ENCODE measurements at places on chromosomes 2 and 18.
A peak's percentile ranks its signal among the peaks of the same experiment; 100 is the strongest.

DNA sequence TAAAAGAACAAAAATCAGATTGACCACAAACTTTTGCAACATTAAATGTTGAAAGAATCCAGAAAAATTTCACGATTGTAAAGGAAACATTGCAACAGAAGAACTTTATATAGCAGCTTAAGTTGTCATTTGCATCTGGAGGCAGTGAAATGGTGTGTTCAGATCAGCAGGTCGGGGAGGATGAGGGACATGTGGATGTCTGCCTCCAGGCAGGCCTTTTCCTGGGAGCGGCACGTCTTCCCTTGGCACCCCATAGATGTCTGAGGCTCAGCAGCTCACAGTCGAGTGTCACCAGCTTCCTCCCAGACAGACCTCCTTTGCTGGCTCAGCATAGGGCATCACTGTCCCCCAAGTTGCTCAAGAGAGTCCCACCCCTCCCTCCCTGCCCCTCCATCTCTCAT, 44.3 kb upstream of the ASB1 start:
- no peak for DNase-seq

GRCh38 chr2:38200598-38200997, 124.6 kb upstream of the CYP1B1 start:
- DNase-seq, result no peak

DNA sequence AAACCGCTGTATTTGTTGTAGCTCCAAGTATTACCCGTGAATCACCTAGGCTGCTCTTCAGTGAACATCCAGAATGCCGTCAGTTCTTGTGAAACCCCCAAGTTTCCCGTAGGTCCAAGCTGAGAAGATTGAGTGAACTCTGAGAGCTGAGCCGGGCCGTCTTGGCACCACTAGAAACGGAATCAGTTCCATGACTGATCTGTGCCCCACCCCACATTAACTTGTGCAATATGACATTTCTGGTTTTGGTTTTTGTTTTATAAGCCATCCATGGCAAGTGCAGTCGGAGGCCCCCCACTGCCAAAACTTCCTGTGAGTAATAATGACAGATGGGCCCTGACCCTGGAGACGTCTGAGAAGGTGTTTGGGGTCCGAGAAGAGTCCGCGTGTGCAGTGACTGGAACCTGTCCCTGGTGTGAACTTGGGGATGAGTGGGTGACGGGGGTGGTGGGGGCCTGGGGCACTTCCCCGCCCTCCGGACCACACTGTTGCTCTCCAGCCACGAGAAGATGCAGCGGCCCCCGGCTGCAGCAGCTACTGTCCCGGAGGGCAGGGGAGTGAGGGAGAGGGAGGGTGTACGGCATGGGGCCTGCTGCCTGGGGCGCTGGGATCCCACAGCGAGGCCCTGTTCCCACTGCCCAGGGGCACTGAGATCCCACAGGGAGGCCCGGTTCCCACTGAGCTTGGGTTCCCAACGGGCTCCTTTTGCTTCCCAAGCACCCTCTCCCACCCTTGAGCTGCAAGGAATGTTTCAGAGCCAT, 26.5 kb downstream of the NFATC1 start:
- no peak for DNase-seq

GRCh38 chr18:4276953-4277585, 178.0 kb downstream of the DLGAP1 start:
- DNase-seq, result peak; percentile 9

DNA sequence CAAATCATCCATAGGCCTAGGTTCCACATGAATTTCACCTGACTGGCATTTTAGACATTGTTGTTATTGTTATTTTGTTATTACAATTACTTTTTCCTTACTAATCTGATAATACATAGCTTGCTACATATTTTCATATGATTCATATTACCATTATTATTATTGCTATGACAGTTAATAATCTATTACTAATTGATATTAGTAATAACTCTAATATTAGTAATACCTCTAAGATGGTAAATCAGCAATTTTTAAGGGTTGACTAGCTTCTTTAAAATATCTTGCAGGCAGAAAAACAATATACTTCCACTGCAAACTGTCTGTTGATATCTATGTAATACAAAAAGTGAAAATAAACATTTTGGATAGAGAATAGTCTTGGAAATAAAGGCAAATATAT, 48.6 kb upstream of the UBE2E3 start:
- no peak for DNase-seq
